ENCODE measurements at places on chromosomes 7 and 10. TPM values are rescaled to one million over a fixed set of nuclear protein-coding genes. Genes with fewer than 3 reads are reported as not detected.

DNA sequence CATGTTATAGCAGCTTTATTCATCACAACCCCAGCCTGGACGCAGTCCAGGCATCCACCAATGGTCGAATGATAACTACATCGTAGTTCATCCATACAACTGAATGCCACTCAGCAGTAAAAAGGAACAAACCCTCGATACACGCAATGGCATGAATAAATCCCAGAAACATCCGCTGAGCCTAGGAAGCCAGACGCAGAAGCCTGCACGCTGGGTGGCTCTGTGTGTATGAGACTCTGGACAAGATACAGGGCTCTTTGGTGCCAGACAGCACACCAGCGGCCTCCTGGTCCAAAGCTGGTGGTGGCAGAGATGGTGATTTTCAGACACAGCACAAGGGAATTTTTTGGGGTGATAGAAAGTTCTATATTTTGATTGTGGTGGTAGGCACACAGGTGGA, 10.0 kb upstream of the CRYGN start:
- H3K4me3 ChIP-seq = no peak overlapping the region
- peaks cover 8% of the 10 kb centered on the region for H3K4me1 ChIP-seq
- no peak overlapping the region for H3K27ac ChIP-seq
- H3K36me3 ChIP-seq = no peaks in the 10 kb centered on the region
- H3K27me3 ChIP-seq = no peaks in the 10 kb centered on the region
- peak; percentile 60 for DNase-seq

DNA sequence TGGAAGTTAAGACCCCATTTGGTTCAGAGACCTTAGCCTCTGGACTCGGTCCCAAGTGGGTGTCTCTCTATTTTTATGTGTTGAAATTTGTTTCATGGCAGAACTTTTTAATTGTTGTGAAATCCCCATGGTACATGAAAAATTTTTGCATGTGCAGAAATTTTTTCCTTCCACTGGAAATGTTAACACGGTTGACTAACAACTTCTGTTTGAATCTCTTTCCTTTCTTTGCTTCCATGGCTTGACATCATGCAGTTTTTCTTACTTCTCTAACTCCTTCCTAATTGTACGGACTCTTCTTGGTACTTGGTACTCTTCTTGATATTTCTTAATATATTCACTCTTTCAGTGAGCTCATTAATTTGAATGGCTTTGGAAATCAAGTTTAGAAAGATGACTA, 18.3 kb downstream of the MDFIC start:
- no peak for DNase-seq
- no peaks in the 10 kb centered on the region for H3K27me3 ChIP-seq
- no peaks in the 10 kb centered on the region for H3K36me3 ChIP-seq
- H3K4me1 ChIP-seq = peaks cover 34% of the 10 kb centered on the region
- no peak overlapping the region for H3K27ac ChIP-seq

GRCh38 chr7:38102507-38102906, 75.5 kb upstream of the STARD3NL start:
- H3K27ac ChIP-seq = no peak overlapping the region
- no peaks in the 10 kb centered on the region for H3K27me3 ChIP-seq
- no peaks in the 10 kb centered on the region for H3K4me1 ChIP-seq
- H3K36me3 ChIP-seq = no peaks in the 10 kb centered on the region
- no peak for DNase-seq

DNA sequence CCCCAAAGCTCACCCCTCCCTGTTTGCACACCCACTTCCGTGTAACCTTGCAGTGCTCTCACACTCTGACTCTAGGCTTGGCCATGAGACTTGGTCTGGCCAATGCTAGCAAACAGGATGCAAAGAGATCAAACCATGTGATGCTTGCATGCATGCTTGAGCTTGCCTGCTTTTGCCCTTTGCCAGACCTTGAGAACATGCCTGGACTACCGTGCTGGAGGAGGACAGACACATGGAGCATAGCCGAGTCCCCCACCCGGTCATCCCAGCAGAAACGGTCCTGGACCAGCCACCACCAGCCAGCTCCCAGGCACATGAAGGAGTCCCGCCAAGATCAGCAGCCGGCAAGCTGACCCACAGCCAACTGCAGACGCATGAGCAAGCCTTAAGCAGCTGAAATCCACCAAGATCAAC, 23.4 kb downstream of the PYROXD2 start:
- H3K36me3 ChIP-seq = peaks cover 4% of the 10 kb centered on the region
- no peaks in the 10 kb centered on the region for H3K4me1 ChIP-seq
- no peaks in the 10 kb centered on the region for H3K27me3 ChIP-seq
- H3K4me3 ChIP-seq = no peak overlapping the region
- DNase-seq = peak; percentile 85
- H3K27ac ChIP-seq = no peak overlapping the region

The PNLIP gene
- not detected for total RNA-seq

DNA sequence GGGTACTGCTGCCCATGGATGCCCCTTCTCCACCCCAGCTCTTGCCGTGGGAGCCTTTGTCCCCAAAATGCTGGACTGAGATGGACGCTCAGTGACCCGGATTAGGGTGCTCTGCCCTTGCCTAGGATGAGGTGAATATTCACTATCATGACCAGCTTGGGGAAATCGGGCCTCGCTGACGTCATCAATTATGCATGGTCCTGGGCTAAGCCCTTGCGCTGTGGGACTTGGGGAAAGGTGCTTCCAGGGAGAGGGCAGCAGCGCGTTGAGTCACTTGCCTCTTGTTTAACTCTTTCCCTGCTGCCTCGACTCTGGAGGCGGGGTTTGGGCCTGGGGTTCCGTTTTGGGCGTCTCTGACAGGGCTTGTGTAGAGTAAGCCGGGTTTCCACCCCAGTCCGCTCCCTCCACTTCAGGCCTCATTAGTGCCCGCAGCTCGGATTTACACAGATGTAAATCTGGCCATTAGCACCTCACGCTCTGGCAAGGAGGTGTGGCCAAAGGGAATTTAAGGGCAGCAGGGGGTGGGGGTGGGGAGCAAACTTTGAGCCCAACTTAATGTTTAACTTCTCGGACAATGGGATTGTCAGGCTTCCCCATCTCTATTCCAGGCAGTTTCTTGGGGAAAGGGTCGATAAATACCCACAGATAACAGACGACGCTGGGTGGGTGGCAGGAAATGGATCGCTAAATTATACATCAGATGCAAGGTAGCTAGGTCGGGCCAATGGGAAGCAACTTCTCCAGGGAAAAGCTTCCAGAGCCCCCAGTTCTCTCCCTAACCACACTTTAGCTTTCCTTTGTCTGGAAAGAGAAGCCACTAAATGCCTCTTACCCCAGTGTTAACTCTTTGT, 51.3 kb upstream of the TCF7L2 start:
- peaks cover 7% of the 10 kb centered on the region for H3K4me1 ChIP-seq
- no peak for DNase-seq
- no peak overlapping the region for H3K4me3 ChIP-seq
- no peak overlapping the region for H3K27ac ChIP-seq

DNA sequence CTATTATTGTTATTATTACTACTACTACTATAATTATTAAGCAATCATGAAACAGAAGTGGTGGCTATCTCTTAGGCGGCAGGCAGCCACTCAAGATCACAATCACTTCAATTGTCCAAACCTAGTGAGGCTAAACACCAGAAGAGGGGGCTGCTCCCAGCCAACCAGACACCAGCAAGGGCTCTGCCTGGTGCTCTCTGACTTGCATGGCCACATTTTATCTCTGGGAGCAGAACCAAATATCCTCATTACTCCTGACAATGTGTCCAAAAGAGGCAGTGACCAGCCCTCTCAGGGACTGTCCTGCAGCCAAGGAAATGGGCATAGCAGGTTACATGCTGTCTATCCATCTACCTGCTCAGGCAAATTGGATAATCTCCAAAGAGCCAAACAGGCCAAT, 187.4 kb upstream of the PDE1C start:
- H3K27ac ChIP-seq = no peak overlapping the region
- no peak overlapping the region for H3K4me3 ChIP-seq

DNA sequence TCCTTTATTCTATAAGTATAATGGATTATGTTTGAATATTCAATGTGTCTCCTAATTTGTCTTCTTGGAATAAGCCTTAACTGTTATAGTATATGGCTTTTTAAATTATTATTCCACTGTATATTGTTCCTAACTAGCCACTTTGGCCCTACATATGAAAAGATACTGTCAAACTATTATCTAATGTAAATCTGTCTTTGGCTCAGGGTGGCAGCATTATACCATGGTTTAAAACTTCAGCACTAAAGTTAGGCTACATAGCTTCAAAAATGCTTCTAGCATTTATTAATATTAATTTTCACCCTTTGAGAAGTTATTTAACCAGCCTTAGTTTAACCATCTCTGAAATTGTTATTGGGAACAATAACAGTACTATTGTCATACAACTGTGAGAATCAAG, 543.1 kb upstream of the MBL2 start:
- no peaks in the 10 kb centered on the region for H3K36me3 ChIP-seq
- H3K4me1 ChIP-seq = no peaks in the 10 kb centered on the region
- no peak overlapping the region for H3K27ac ChIP-seq

The HYAL4 gene
- total RNA-seq = not detected

- no peak overlapping the region for H3K4me3 ChIP-seq
- H3K36me3 ChIP-seq = no peaks in the 10 kb centered on the region
- H3K4me1 ChIP-seq = no peaks in the 10 kb centered on the region
- DNase-seq = no peak
- H3K27me3 ChIP-seq = no peaks in the 10 kb centered on the region
Measured at GRCh38 chr10:115854740-115855435, 418.1 kb downstream of the GFRA1 start.

GRCh38 chr7:42071372-42072261, 165.4 kb downstream of the GLI3 start:
- peaks cover 39% of the 10 kb centered on the region for H3K4me1 ChIP-seq
- H3K36me3 ChIP-seq = no peaks in the 10 kb centered on the region
- H3K27ac ChIP-seq = no peak overlapping the region
- H3K4me3 ChIP-seq = no peak overlapping the region

- H3K27me3 ChIP-seq = no peaks in the 10 kb centered on the region
- H3K4me1 ChIP-seq = no peaks in the 10 kb centered on the region
- H3K36me3 ChIP-seq = peaks cover 58% of the 10 kb centered on the region
- DNase-seq = peak; percentile 10
- H3K4me3 ChIP-seq = no peak overlapping the region
Measured at GRCh38 chr10:360653-361052, 225.4 kb downstream of the ZMYND11 start.

DNA sequence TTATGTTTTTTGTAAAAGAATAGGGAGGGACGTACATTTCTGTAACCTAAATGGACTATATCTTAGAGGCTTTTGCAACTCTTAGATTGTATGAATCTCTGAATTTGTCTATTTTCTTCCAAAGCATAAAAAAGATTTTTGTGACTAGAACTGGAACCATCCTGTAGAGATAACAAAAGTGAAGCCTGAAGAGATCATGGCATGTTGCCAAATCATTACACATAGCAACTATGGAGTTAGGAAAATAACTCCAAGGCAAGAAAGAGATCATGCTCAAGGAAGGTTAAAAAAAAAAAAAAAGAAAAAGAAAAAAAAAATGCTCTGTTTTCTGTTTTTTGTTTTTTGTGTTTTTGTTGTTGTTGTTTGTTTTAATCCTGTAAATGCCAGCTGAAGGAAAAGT, 567.7 kb upstream of the ZWINT start:
- H3K27ac ChIP-seq = no peak overlapping the region
- H3K4me1 ChIP-seq = no peaks in the 10 kb centered on the region

The PIK3AP1 gene
- total RNA-seq = 13.2 TPM

The C7orf57 gene
- not detected for total RNA-seq

DNA sequence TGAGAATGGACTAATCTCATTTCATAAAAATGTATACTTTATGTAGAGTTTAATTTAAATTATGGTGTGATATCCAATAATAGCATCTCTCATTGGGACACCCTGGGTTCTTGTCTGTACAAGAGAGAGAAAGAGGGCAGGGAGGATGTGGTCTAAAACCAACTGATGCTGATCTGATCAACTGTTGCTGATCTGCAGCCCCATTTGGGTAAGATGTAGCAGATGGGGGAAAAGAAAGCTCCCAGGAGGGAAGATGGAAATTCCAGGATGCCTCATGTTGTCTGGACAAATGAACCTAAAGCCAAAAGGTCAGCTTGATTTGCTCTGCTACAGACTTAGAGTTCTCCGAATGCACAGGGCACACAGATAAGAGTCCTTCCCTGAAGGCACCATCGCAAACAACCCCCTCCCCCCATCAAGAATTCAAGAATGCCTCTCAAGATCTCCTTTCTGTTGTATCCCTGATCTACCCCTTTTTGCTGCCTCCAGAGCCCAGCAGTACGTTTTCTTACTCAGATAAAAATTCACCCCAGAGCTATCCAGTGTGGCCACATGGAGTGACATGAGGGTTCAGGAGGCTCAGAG, 171.4 kb upstream of the INHBA start:
- H3K27me3 ChIP-seq = no peaks in the 10 kb centered on the region
- H3K4me3 ChIP-seq = no peak overlapping the region
- DNase-seq = no peak
- H3K36me3 ChIP-seq = no peaks in the 10 kb centered on the region
- no peak overlapping the region for H3K27ac ChIP-seq

The VWDE gene
- not detected for total RNA-seq

DNA sequence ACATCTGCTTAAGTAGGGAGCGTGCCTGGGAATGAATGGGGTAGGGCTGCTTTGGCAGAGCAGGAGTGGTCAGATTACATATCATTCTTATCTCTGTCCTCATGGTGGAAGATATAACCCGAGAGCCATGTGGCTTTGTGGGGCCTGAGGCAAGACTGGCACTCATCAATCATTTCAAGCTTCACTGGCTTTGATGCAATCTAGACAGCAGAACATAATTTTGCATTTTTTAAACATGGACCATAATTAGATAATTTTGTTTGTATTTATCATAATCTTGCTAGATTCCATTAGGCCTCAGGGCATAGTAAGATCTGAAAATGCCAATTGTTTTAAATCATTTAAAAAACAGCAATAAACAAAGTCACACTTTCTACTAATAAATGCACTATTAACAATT, 480.3 kb downstream of the NXPH1 start:
- no peak overlapping the region for H3K4me3 ChIP-seq
- no peaks in the 10 kb centered on the region for H3K4me1 ChIP-seq
- H3K27me3 ChIP-seq = no peaks in the 10 kb centered on the region
- H3K27ac ChIP-seq = no peak overlapping the region

DNA sequence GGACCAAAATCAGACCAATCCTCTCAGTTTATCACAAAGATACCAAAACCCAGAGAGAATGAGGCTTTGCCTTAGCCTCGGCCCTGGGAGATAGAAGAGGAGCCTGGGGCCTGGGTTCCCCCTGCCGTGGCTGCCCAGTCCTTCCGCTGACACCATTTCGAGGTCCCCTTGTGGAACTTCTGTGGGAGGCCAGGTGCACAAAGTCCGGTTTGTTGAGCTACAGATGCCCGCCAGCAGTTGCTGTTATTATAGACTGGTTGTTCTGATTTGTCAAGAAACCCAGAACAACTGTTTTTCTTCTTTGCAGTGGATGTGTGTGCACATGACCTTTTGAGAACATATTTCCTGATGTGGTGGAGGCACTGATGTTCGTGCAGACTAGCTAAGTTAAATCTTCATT, 47.6 kb downstream of the CUX1 start:
- no peak overlapping the region for H3K4me3 ChIP-seq
- no peak overlapping the region for H3K27ac ChIP-seq
- no peaks in the 10 kb centered on the region for H3K4me1 ChIP-seq
- peak; percentile 28 for DNase-seq

- H3K36me3 ChIP-seq = peaks cover 32% of the 10 kb centered on the region
- peak overlapping the region; percentile 98 for H3K27ac ChIP-seq
- H3K4me3 ChIP-seq = peak overlapping the region; percentile 90
- DNase-seq = no peak
Measured at GRCh38 chr7:155643804-155644177, 670 bp upstream of the RBM33 start.
